ENCODE measurements at places on chromosomes 1 and 21. TPM values are rescaled to one million over a fixed set of nuclear protein-coding genes. Genes with fewer than 3 reads are reported as not detected.

Gene DCST1
- not detected for total RNA-seq

Gene ADGRL4
- total RNA-seq: 28.2 TPM

Gene TENT5C
- 20.1 TPM for total RNA-seq

Gene RHD
- not detected for total RNA-seq

Gene S100A10
- total RNA-seq: 75.2 TPM

- no peak for DNase-seq
Observed at GRCh38 chr1:112791723-112792104, 76.6 kb upstream of the PPM1J start.

DNA sequence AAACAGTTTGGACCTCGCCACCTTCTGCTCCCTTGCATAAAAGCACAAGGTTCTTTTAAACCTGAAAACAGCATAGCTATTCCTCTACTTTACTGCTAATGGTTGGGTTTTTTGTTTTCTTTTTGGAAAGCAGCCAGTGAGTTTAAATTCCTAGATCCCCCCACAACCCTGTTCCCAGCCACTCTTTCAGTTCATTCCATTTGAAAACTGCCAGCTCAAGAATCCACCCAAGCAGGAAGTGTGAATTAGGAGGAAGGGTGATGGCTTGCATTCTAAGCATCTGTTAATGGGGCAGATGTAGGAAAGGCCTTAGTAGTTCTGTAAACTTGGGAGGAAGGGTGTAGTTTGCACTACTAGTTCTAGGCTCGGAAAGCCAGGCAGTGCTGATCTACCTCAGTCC is 172.9 kb upstream of the HOOK1 start:
- no peak for DNase-seq

DNA sequence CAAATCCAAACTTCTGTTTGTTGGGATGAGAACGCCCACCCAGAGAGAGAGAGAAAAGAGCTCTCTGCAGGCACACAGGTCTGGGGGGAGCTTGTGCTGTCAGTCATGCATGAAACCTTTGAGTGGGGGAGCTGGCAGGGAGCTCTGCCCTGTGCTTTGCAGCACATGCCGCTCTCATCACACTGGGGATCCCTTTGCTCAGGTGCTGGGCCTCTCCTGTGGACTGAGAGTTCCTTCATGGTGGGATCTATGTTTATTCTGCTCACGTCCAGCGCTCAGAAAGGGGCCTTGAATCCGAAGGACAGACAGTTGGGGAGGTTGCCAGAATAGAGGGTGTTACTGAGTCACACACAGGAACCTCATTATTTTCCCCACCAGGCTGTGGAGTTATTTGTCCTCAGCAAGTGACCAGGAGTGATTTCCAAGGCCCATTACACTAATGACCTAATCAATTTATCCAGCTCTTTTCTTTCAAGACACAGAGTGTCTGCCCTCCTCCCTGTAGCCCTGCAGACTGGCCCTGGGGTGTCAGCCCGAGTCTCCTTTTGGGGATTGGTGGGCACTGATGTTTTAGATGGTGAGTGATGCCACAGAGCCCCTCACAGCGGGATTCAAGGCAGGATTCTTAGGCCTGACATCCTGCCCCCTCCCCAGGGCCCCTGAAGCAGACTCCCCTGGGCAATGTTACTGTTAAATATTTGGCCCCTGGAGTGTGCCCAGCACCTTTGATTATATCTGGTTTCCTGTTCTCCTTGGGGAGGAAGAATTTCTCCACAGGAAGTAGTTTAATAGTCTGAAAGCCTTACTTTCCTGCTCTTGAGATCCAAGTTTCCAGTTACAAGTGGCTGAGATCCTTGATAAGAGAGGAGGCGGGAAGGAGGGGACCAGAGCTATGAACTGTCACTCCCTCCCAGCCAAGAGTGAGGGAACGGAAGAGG is 22.3 kb downstream of the MYBPH start:
- DNase-seq: no peak

GRCh38 chr1:19416921-19417470 is 68.3 kb downstream of the CAPZB start:
- DNase-seq: no peak

GRCh38 chr1:24555591-24556413 is at the start of gene NCMAP:
NCMAP (plus strand) TSS chr1:24556087; CDS start chr1:24595431, 39,344 bp downstream.
- DNase-seq: no peak

All from right atrium auricular region (tissue), 2 donors.